AG04450 (cell line): ENCODE measurements at places on chromosomes 7 and 10.

- DNase-seq: no peak
These were observed 289.5 kb downstream of the XPNPEP1 start for GRCh38 chr10:109633846-109634245.

DNA sequence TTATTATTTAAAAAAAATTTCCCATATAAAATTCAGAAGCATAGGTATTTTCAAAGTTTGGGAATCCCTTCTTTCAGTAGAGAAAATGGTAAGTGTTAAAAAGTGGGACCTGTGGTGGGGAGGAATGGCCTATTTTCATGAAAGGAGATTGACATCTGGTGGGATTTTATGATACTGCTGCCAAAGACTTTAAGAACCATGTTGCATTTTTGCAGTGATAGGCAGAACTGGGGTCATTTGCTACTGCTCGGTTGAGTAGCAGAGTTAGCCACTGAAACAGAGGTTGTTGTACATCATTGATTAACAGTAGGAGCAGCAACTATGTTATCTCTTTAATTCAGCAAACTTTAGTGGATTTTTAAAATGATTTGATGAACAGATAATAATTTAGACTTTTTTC, 4.4 kb downstream of the BICC1 start:
- DNase-seq: no peak

DNA sequence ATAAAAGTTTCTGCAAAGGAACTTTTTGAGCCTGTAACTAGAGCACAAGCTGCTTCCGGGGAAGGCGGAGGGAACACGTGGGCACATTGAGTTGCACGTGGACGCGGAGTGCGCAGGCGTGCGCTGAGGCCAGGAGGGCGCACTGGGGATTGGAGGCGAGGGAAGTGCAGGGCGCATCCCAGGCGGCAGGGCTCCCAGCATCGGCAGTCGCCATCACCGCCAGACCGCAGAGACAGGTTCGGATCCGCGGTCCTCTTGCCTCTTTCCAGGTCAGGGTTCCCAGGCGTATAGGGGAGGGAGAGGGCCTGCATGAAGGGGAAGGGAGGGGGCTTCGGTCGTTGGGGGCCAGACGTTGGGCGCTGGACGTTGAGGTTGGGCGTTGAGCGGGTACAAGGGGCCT, at the start of gene TDRD1:
Gene TDRD1 (plus strand): TSS at position 206 of the 400 bp plus-strand sequence. CDS start 8,479 bp downstream, outside the sequence.
- DNase-seq: no peak

DNA sequence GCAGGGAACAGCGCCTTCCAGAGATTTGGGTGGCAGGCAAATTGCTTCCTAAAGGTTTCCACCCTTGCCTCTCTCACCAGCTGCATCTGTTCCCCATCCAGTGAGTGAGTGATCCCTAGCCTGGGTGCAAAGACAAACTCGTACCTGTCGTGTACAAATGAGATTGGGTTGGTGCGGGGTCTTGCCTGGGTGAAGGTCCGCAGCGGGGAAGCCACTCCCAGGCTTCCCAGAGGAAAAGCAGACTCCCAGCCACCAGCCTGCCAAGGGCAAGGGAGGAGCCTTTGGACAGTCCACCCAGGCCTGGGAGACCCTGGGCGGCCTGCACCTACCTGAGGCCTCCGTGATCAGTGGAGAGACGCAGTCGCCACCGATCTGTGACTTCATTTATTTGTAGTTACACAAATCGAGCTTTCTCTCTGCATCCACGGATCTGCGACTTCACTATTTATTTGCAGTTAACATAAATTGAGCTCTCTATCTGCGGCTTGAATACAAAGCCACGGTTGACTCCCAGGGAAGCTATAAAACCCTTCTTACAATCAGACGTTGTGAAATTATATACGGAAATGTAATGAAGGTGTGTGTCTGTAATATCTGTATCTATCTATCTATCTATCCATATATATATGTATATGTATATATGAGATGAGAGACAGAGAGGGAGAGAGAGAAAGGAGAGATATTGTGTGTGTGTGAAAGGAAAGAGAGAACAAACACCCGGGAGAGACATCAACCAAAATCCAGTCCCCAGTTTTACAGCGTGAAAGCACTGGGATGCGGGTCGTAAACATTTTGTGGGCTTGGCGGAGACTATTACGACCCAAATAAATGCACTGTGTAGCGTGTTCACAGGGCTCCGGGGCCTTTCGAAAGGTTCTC, 3.0 kb upstream of the HOXA7 start:
- DNase-seq: no peak

GRCh38 chr10:97509120-97509680, 10.5 kb downstream of the UBTD1 start:
- DNase-seq: no peak

- no peak for DNase-seq
These were observed 49.7 kb downstream of the UNC5B start for GRCh38 chr10:71262027-71262426.

DNA sequence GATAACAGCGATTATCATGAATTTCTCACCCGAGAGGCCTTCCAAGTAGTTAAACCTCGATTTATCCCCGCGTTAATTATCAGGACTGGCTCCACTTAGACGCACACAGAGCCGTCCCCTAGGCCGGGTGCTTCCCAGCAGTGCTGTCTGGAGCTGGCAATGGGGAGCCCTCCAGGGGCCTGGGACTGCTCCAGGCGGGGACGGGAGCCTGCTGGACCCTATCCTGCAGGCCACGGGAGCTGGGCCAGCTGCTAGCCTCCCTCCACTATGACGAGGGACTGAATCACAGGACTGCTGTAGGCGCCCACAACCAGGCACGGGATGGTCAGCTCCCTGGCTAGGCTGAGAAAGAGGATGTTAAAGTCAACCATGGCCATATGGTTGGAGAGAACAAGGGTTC, 229.1 kb downstream of the ELFN1 start:
- peak; percentile 74 for DNase-seq

DNA sequence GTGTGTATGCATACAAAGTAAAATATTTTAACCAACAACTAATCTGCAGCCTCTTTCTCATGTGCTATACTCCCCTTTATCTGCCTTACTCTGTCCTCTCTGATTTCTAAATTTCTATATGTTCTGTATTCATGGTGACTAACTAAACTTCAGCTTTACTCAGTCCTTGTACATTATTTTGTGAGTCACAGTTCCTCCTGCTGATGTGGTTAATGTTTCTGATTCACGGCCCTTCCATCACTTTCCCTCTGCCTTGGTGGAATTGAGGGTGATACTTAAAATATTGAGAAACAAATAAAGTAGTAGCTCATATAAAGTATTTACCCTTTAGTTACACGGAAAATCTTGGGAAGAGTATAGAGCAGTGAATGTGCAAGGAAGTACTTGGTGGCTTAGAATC, 899.1 kb upstream of the ZWINT start:
- DNase-seq: no peak

- no peak for DNase-seq
These were observed 8.1 kb downstream of the HHEX start for GRCh38 chr10:92697663-92698511.

GRCh38 chr7:42645906-42646305, 266.0 kb downstream of the C7orf25 start:
- no peak for DNase-seq
